ENCODE measurements at places on chromosomes 4 and X. TPM values are rescaled to one million over a fixed set of nuclear protein-coding genes. Genes with fewer than 3 reads are reported as not detected.

The ALAS2 gene
- total RNA-seq = 0.74 TPM

GRCh38 chr4:143554728-143555597 is 41.5 kb downstream of the SMARCA5 start:
- no peak for DNase-seq

- no peak for DNase-seq
These were observed 39.4 kb downstream of the GLRA3 start for GRCh38 chr4:174789657-174790056.

- no peak for DNase-seq
These were observed 54.2 kb downstream of the QRFPR start for GRCh38 chr4:121326597-121326996.

DNA sequence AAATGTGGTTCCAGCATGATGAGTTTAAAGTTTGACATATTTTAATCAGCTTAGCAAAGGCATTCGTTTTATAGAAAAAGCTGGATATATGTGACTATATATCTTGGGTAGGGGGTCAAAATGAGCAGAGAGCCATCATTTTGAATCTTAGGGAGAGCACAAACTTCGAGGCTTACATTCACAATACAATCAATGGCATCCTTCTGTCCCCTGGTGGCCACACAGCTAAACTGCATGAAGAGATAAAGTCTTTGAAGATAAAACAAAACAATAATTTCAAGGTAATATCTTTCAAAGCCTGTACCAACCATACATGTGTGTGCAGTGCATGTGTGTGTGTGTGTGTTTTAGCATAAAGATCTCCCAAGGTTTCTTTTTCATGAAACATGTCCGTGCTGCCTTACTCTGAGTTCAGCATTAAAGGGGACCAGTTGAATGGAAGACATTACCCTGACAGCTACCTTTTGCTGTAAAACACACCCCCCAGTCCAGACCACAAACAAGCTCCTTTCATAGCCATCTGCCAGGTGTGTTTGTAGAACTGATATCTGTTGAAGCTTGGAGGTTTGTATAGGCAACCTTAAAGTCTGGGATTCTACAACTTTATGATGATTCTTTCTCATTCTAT is 22.0 kb downstream of the DYNLT3 start:
- peak; percentile 35 for DNase-seq

- DNase-seq = no peak
These were observed 35.0 kb upstream of the CLCN4 start for GRCh38 chrX:10121787-10122186.

GRCh38 chr4:18198653-18199052 is 177.1 kb upstream of the LCORL start:
- DNase-seq = no peak

GRCh38 chrX:78237127-78237526 is 90.3 kb downstream of the CYSLTR1 start:
- no peak for DNase-seq

The MAB21L2 gene
- not detected for total RNA-seq

DNA sequence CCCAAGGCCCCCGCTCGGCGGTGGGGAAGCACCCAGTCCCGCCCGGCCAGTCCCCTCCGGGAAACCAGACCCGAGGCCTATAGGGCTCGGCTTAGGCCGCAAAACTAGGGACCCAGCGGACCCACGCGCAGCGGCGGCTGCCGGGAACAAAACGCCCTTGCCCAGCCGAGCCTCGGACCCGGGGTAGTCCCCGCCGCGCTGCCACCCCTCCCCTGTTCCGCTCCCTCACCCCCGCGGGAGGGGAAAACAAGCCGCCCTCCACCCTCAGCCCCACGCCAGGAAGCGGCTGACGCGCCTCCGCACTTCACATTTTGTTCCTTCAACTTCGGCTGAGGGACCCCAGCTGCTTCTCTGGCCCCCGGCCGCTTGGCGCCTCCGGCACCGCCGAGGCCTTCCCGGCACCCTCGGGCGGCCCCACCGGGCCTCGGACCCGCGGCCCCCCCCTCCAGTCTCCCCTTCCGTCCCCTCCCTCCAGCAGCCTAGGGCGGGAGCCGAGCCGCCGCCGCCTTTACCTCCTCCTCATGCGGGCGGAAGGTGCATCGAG is 694 bp downstream of the PDS5A start:
- DNase-seq = no peak

GRCh38 chr4:48178931-48179330 is 44.9 kb upstream of the TXK start:
- no peak for DNase-seq

DNA sequence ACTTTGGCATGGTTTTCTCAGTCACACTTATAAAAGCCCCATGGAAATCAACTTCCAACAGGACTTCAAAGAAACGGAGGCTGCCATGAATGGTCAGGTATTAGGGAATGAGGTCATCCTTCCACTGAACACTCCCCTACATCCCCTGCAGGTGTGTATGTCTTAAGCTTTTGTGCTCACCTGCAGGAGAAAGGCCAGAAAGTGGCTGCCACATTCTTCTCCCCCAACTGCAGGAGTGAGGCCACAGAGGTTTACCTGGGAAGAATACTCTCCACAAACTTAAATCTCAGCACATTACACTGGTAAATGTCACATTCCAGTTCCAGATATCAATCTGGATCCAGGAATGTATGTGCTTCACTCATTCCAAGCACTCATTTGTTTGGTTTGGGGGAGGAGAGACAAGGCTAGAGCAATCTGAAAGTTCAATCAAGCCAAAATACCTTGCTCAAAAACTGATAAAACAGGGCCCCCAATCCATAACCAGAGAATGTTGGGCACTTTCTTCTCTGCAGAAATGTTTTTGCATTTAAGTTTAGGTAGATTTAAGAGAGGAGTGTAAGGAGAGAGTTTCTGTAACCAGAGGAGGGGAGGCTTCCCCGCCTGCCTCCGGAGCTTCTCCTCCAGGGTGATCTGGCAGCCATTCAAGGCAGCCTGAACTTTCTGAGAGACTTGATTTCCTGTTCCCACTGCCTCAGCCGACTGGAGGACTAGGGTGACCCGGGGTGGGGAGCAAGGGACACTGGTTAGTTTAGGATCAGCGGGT is 15.4 kb downstream of the FAM9C start:
- no peak for DNase-seq

DNA sequence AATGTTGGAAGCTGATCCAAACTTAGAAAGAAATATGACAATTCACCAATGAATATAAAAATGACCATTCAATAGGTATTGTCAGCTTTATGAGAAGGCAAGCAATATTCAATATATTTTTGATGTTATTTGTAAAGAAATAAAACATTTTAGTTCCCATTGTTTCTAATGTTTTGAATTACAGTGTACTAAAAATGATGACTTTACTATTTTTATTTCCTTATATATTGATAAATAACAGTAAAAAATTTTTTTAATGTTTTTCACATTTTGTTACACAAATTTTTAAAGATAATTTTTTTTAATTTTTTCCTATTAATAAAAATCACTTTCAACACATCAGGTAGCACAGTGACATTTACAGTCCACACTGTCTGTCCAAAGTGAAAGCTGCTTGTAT is 565.5 kb upstream of the FAM241A start:
- no peak for DNase-seq

Measured in omental fat pad (tissue), 4 donors.